LHCN-M2 (cell line): ENCODE measurements at places on chromosomes 7 and 10.
A peak's percentile ranks its signal among the peaks of the same experiment; 100 is the strongest.

GRCh38 chr7:94335586-94335985, 59.1 kb upstream of the COL1A2 start:
- peak; percentile 22 for DNase-seq

GRCh38 chr7:2668401-2668800, 19.6 kb upstream of the AMZ1 start:
- DNase-seq: peak; percentile 37

DNA sequence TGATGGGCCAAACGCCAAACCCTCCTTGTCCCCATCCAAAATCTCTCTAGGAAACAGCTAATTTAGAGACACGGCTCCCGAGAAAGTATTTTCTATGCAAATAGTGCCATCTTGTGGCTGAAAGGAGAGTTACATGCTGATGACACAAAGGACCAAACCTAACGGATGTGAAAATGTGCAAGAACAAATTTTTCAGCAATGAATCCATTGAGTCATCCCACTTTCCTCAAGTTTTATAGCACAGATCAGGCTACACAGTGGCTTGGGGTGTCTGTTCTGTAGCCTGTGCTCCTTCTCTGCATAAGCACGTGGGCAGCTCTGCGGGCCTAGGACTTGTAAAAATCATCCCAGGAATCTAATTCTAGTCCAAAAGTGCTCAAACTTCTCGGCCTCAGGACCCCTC, 154.8 kb upstream of the PRR15 start:
- peak; percentile 86 for DNase-seq

GRCh38 chr10:49276596-49276995, 22.4 kb upstream of the C10orf71 start:
- no peak for DNase-seq

- DNase-seq: peak; percentile 47
These were observed 177.7 kb downstream of the GNAT3 start for GRCh38 chr7:80334196-80334595.
